ENCODE measurements at places on chromosomes 1 and 21.

DNA sequence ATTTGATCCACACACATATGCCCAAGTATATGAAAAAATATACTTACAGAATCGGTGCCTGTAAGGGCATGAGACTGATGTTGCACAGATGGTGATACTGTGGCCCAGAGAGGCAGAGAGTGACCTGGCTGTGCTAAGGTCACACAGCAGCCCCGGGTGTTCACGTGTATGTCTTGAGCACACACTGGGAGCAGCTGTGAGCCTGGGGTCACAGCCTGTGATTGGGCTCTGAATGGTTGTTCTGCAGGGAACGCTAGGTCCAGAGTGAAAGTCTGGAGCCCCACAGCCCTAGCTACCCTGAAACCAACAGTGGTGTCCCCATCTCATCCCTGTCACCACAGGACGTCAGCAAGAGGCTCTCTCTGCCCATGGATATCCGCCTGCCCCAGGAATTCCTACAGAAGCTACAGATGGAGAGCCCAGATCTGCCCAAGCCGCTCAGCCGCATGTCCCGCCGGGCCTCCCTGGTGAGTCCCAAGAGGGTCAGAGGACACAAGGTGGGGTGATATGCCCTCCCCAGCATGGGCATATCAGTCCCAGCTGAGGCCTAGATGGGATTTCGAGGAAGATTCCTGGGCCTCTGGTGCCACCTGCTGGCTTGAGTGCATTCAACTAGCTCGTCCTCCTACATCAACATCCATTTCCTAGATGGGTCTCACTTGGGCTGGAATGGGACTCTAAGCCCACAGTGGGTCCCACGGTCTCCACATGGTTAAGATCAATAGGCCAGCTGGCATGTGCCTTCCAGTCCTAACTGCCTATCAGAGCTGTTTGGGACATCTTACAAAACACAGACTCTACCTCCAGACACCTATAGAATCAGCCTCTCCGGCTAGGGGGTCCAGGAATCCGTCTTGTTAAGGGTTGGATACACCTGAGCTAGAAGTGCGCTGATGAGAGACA lies 19.7 kb downstream of the CDK18 start:
- peak; percentile 65 for DNase-seq

- no peak for DNase-seq
Measured at GRCh38 chr1:221801251-221801661, 59.4 kb upstream of the DUSP10 start.

GRCh38 chr1:31043631-31044030 lies 21.9 kb downstream of the PUM1 start:
- no peak for DNase-seq

GRCh38 chr1:15001317-15001915 lies 152.1 kb upstream of the TMEM51 start:
- DNase-seq, result no peak

DNA sequence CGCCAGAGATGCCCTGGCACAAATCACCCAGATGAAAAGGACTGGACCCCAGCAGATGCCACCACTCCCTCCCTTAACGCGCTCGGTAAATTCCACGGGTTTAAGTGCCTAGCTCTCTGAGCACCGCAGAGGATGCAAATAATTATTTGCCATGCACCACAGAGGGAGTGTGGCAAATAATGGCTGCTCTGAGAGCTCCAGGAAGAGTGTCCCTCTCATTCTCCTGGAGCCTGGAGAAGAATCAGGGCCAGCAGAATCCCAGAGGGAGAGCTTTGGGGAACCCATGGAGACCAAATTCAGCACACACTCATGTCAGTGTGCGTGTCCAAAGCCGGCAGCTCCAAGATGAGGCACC lies 667 bp downstream of the HHIPL2 start:
- no peak for DNase-seq

DNA sequence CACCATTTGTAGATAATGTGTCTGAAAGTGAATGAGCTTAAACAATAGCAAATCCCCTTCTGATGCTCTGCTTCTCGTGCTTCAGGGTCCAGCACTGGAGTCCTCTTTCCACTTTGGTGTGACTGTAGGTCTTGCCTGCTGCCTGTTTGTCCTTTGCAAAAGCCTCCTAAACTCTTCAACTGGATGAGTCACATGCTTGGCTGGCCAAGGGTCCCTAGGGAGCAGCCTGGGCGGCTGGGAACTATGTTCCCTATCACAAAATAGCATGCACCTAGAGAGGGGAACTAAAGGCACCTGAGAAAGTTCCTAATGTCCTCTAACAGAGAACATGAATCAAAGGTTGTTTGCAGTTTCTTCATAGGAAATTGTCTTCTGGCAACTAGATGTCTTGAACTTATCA lies 607.2 kb upstream of the PLXNA2 start:
- no peak for DNase-seq

DNA sequence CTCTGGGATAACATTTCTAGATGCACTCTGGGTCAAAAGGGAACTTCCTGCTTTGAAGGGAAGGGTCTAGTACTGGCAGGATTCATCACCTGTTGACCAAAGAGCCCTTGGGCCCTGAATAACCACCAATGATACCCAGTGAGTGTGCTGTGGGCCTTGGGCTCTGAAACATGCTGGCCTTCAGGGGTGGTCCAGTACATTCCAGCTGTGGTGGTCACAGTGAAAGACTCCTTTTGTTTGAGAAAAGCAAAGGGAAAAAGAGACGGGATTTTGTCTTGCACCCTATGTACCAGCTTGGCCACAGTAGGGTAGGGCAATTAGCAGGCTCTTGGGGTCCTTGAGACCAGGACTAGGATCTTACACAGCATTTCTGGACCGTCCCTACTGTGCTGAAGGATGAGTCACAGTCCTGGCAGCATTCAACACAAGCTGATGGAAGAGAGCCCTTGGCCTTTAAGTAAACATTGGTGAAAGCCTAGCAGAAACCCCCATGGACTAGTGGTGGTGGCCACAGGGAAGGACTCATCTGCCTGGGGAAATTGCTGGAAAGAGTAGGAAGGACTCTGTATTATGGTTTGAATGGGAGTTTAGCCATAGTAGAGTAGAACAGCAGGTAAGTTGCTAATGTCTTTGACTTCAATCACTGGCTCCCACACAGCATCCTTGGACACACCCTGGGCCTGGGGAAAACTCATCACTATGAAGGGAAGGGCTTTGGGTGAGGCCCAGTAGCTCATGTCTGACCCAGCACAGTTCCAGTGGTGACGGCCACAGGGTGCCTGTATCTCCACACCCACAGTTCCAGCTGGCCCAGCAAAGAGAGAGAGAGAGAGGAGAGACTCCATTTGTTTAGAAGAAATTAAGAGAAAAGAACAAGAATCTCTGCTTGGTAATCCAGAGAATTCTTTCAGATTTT lies 87.5 kb downstream of the COL24A1 start:
- no peak for DNase-seq

DNA sequence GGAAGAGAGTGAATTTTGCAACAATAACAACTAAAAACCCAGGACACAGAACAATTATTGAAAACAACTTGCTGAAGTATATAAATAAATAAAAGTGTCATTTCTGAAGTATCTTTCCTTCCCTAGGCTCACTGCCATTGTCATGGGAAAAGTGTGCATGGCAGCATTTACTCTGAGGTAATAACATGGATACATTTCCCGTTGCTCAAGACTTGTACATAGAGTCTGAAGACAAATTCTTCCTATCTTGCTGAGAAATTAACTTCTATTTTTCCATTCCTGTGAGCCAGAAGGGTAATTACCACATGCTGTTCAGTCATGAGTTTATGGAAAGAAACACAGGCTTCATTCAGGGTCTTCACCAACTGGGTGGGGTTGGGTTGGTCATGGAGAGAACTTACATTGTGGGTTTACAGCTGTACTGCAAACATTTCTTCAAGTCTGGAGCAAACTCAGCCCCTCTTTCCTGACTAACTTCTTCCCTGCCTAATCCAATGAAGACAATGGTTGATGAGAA lies 32.2 kb downstream of the ST6GALNAC3 start:
- DNase-seq, result no peak

- no peak for DNase-seq
Measured at GRCh38 chr1:21913763-21914162, 23.3 kb downstream of the HSPG2 start.

DNA sequence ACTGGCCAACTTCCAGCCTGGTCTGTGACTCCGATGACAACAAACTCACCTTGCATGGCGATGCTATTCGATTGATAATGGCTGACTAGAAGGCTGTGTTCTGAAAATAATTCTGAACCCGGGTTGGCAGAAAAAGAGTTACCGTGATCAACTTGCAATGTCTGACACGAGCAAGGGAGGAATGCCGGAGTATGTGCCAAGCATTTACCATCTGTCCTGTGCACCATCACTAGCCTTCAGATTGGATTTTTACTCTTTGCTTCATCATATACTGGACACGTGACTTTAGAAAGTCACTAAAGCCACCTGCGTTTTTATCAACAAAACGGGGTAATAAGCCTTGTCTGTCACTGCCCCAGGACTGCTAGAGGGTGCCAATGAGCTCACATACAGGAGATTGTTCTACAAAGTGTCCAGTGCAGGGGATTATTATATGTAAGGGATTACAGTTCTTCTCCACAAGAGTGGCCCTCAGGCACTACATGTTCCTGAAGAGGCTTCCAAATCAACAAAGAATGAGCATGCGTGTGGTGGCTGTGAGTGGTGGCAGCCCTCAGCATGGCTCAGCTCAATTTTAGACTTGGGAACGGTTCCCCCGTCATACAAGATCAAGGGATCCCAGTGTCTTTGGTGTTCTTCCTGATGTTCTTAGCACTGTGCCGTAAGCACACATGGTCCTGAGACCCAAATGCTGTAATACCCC lies 35.8 kb downstream of the SSBP3 start:
- DNase-seq, result no peak

GRCh38 chr1:33099290-33100118 lies 18.6 kb downstream of the AZIN2 start:
- peak; percentile 72 for DNase-seq

DNA sequence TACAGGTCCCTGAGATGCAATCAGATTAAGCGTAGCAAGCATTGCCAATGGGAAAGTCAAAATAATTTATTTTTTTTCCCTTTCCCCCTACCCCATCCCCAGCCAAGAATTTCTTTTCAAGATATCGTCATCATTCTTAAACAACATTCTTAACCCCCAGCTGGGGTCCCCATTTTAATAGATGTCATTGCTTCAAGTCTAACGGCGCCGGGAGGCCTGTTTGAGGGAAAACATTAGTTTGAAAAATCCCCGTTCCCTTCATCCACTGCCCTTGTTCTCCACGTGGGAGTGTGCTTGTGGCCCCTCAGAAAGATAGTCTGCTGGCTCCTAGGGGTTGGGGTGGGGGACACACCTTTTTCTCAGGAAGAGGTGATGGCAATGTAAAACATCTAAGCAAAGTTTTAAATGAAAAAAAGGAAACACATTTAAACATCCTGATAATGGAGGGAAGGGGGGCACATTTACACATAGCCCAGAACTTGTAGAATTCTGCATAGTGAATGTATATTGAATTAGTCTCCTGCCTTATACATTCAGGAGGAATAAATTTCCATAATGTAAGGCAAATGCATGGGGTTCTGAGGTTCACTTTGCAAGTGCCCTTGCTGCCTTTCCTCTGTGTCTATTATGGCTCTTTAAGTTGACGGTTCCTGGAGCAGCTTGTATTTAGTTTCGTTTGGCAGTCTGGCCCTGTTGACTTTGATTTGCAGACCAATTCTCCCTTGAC lies 6.8 kb downstream of the TRNP1 start:
- no peak for DNase-seq

GRCh38 chr1:2258996-2259395 lies 30.9 kb downstream of the SKI start:
- peak; percentile 74 for DNase-seq

DNA sequence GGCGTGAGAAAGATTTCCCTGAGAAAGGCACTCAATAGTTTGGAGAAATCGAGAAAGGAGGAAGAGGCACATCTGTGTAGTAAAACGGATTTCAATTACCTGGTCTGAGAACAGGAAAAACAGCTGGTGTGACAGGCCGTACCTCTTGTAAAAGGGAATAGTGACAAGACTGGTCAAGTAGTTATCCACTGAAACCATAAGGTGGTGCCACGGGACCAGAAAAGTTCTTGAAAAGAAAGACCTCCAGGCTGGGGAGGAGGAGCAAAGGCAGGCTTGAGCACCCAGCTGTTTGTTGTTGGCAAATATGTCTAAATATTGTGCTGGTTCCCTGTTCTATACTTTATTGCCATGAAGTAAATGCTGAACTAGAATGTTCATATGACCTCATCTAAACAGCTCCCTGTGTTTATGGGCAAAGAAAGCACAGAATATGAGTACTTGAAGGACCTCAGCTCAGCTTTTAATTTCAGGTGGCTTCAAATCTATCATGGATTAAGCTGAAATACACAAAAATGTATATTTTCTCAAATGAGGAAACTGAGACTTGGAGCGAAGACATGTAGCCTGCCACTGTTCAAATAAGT lies 4.0 kb downstream of the HAO2 start:
- DNase-seq, result no peak

GRCh38 chr1:219121679-219122078 lies 52.0 kb upstream of the LYPLAL1 start:
- DNase-seq, result no peak

GRCh38 chr1:177703888-177704446 lies 265.9 kb downstream of the SEC16B start:
- DNase-seq, result no peak

DNA sequence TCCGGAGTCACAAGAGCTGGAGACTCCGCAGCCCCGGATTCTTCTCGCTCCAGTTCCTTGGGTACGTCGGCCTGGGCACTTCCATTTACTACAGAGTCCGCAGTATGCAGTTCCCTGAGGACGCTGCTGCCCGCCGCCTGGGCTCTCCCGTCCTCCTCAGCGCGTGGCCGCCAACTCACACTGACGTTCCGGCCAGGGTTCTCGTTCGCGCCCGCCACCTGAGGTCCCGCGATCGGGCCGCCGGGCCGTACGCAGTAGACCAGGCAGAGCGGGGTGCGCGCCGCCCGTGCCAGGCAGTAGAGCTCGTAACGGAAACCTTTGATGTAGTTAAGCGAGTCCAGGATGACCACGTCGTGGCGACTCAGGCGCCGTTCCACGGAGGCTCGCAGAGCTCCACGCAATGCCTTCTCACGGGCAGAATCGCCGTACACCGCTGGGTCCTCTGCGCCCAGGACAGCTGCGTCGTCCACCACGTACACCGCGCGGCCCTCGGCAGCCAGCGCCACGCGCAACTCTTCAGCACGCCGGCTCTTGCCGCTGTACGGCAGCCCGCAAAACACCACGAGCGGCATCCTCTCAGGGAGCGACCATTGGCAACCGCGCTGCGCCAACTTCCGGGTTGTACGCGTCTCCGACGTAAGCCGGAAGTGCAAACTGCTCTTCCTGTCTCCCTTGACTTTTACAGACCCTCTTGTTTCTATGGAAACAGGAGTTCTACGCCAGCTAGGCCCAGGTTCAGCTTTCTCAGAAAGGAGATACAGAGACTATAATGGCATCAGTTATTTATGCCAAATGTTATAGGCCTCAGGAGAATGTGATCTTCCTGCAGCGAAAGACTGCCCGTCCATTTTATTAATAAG lies at the start of gene KTI12:
Gene KTI12, minus strand, starts transcription at position 621 of the 860 bp plus-strand sequence. Its CDS starts 49 bp downstream, at position 572.
- DNase-seq, result peak; percentile 89

GRCh38 chr1:10799726-10800125 lies 3.3 kb upstream of the CASZ1 start:
- no peak for DNase-seq

- DNase-seq, result peak; percentile 33
Measured at GRCh38 chr21:14589855-14590563, 43.9 kb upstream of the SAMSN1 start.
